ENCODE measurements at places on chromosomes 4 and X.
A peak's percentile ranks its signal among the peaks of the same experiment; 100 is the strongest.

GRCh38 chrX:70254063-70254400, 6.0 kb downstream of the P2RY4 start:
- no peak overlapping the region for H3K4me3 ChIP-seq
- H3K27ac ChIP-seq: no peak overlapping the region
- peaks cover 10% of the 10 kb centered on the region for H3K4me1 ChIP-seq
- H3K27me3 ChIP-seq: no peaks in the 10 kb centered on the region
- no peaks in the 10 kb centered on the region for H3K36me3 ChIP-seq
- no peak for DNase-seq

DNA sequence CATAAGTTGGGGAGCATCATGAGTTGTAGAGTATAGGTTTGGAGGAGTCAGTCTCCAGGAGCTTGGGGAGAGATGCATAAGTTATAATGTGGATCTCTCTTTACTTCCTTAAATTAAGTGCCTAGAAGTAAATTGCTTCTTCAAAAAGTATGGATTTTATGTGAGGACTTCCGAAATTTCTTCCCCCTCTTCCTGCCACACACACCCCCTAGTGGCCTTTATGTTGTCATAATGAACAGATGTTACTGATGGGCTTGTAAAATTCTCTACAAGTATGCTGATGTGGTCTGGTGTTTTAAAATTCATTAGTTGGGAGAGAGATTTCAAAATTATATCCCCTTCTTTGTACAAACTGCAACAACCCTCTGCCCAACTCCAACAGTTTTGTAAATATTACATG, 2.3 kb upstream of the METTL14 start:
- H3K4me3 ChIP-seq: no peak overlapping the region
- H3K27ac ChIP-seq: no peak overlapping the region
- H3K27me3 ChIP-seq: no peaks in the 10 kb centered on the region
- H3K4me1 ChIP-seq: peaks cover 15% of the 10 kb centered on the region

DNA sequence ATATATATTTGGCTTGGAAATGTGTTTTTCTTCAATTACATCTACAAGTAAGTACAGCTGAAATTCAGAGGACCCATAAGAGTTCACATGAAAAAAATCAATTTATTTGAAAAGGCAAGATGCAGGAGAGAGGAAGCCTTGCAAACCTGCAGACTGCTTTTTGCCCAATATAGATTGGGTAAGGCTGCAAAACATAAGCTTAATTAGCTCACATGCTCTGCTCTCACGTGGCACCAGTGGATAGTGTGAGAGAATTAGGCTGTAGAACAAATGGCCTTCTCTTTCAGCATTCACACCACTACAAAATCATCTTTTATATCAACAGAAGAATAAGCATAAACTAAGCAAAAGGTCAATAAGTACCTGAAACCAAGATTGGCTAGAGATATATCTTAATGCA, 26.1 kb downstream of the NUDT6 start:
- no peak for DNase-seq
- no peaks in the 10 kb centered on the region for H3K27me3 ChIP-seq
- H3K4me3 ChIP-seq: no peak overlapping the region
- peak overlapping the region; percentile 43 for H3K27ac ChIP-seq
- peaks cover 84% of the 10 kb centered on the region for H3K4me1 ChIP-seq

GRCh38 chr4:186400676-186401075, 134.7 kb downstream of the F11 start:
- H3K4me3 ChIP-seq: no peak overlapping the region
- no peaks in the 10 kb centered on the region for H3K36me3 ChIP-seq
- H3K27ac ChIP-seq: no peak overlapping the region
- no peaks in the 10 kb centered on the region for H3K27me3 ChIP-seq
- H3K4me1 ChIP-seq: no peaks in the 10 kb centered on the region

DNA sequence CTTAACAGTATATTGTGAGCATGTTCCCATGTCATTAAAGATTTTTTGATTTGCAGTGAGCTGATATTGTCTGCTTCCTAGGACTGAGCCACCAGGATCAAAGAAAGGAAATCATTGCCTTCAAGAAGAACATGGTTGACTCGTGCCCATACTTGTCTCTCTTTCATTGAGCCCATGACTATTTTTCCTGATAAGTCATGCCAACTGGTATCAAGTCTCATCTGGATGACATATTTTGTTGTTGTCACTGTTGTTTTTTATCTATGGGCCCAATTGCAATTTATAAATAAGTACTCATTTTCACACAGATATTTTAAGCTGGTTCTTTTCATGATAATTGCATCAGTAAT, 10.2 kb upstream of the RHOH start:
- no peaks in the 10 kb centered on the region for H3K36me3 ChIP-seq
- DNase-seq: no peak
- no peaks in the 10 kb centered on the region for H3K27me3 ChIP-seq
- no peak overlapping the region for H3K4me3 ChIP-seq
- H3K4me1 ChIP-seq: peaks cover 24% of the 10 kb centered on the region
- no peak overlapping the region for H3K27ac ChIP-seq

- H3K4me1 ChIP-seq: no peaks in the 10 kb centered on the region
- no peaks in the 10 kb centered on the region for H3K27me3 ChIP-seq
- no peaks in the 10 kb centered on the region for H3K36me3 ChIP-seq
- H3K27ac ChIP-seq: no peak within 1 kb of the TSS
Observed at GRCh38 chr4:165031436-165032211, at the start of gene TRIM60. TSS of gene TRIM60 (plus strand) at chr4:165031999. CDS start at chr4:165040073, 8,074 bp downstream.
